Stimulated activated CD8-positive, alpha-beta memory T cell treated with anti-CD3 and anti-CD28 coated beads, Interleukin-2, amount 100 ng/mL, for 48 hours (primary cell): ENCODE measurements at places on chromosomes 11 and 22.
A peak's percentile ranks its signal among the peaks of the same experiment; 100 is the strongest.

GRCh38 chr22:24427500-24428164 is at the start of gene ADORA2A:
TSS of gene ADORA2A (plus strand) at chr22:24427599. CDS start at chr22:24433405, 5,806 bp downstream.
- DNase-seq = peak; percentile 65

GRCh38 chr11:95699631-95700470 is 89.7 kb downstream of the FAM76B start:
- DNase-seq = no peak

DNA sequence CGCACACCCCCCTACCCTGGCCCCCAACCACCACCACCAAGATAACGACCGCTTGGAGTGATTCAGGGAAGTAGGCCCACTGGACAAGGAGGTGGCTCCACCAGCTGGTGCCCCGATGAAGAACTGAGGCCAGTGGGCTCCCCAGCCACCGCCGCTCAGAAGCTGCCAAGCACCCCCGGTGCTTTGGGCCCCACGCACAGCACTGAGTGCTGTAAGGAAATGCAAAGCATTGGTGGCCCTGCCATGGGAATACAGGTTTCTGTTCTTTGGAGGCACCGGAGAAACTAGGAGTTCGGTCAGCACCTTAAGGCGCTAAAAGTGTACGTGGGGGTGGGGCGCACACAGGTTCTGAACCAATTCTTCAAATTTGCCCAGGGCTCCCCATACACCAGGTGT is 664 bp upstream of the PRSS23 start:
- no peak for DNase-seq

- no peak for DNase-seq
Observed at GRCh38 chr11:12141283-12141682, 30.9 kb downstream of the MICAL2 start.

- DNase-seq = no peak
Observed at GRCh38 chr22:39859903-39860588, 33.5 kb downstream of the ENTHD1 start.
